ENCODE measurements at places on chromosomes 4 and X.

DNA sequence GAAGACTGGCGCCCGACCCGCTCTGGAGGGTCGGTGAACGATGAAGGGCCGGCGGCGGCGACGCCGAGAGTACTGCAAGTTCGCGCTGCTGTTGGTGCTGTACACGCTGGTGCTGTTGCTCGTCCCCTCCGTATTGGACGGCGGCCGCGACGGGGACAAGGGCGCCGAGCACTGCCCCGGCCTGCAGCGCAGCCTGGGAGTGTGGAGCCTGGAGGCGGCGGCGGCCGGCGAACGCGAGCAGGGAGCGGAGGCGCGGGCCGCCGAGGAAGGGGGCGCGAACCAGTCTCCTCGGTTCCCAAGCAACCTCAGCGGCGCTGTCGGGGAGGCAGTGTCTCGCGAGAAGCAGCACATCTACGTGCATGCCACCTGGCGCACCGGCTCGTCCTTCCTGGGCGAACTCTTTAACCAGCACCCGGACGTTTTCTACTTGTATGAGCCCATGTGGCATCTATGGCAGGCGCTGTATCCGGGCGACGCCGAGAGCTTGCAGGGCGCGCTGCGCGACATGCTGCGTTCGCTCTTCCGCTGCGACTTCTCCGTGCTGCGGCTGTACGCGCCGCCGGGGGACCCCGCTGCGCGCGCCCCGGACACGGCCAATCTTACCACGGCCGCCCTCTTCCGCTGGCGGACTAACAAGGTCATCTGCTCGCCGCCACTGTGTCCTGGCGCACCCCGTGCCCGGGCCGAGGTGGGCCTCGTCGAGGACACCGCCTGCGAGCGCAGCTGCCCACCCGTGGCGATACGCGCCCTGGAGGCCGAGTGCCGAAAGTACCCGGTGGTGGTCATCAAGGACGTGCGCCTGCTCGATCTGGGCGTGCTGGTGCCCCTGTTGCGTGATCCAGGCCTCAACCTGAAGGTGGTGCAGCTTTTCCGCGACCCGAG lies 568 bp downstream of the CHST7 start:
- peak; percentile 88 for DNase-seq

- DNase-seq, result no peak
These were observed 1.9 kb upstream of the PIM2 start for GRCh38 chrX:48920718-48921104.

DNA sequence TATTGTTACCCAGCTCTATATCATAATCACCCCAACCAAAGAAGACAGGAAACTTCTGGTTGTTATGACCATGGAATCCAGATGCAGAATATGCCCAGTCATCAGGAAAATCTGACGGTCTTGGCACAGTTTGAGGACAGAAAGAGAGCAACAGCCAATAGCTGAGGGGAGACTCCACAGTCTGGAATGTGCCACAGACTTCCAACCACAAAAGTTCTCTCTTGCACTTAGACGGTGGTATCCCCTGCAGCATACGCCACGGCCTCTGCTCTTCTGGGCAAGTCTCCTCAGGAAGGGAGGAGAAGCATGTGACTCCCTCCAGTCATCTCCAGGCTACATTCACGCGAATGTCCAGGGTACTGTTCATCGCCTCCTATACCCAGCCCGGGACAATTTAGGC lies 18.4 kb downstream of the ZNF827 start:
- no peak for DNase-seq

GRCh38 chr4:141021397-141022110 lies 111.7 kb downstream of the RNF150 start:
- no peak for DNase-seq

DNA sequence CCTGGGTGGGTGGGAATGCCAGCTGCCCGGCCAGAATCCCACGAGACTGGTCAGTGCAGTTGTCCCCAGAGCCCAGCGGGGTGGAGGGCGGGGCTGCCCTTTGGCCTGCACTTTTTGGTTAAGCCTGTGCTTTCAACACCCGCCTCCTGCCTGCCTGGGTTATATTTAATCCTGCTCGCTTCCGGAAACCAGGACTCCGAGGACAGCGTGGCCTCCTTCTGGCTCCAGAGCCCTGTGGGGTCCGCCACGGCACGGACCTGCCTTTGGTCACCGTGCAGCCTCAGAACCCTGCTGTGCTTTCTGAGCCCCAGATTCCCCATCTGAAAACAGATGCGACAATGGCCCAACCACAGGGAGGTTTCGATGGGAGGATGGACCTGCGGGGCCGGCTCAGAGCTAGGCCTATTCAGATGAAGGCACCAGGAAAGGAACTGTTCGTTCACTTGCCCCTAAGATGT lies 29.4 kb upstream of the KIAA0232 start:
- DNase-seq, result no peak

GRCh38 chrX:35890699-35891098 lies 28.8 kb upstream of the CFAP47 start:
- DNase-seq, result peak; percentile 90

DNA sequence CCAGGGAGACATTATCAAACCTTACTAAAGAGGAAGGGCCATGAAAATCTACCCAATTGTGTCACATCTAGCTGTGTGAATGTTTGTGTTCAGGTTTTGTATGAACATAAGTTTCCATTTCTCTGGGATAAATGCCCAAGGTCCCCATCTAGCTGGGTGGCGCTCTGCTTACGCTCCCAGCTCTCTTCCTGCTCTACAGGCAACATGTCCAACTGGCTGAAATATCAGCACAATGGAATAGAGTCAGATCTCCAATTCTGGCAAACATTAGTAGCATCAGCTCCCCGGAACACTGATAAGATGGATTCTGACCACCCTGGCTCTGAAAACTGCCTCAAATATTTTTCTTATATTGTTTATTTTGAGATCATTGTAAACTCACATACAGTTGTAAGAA lies 74.8 kb downstream of the IRF2 start:
- DNase-seq, result no peak

DNA sequence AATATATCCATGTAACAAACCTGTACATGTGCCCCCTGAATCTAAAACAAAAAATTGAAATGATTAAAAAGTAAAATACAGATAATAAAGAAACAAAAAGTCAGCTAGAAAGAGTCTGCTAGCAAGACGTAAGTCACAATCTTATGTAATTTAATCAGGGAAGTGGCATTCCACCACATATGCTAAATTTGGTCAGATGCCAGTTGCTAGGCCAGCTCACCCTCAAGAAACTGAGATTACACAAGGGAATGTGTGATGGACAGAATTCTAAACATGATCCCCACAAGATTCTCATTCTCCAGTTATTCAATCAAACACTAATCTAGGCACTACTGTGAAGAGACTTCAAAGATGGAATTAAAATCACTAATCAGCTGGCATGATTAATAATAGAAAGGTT lies 689.3 kb downstream of the CENPC start:
- no peak for DNase-seq

GRCh38 chr4:13903061-13903460 lies 275.5 kb upstream of the BOD1L1 start:
- DNase-seq, result no peak

GRCh38 chr4:47972181-47972580 lies 44.3 kb downstream of the CNGA1 start:
- DNase-seq, result no peak

DNA sequence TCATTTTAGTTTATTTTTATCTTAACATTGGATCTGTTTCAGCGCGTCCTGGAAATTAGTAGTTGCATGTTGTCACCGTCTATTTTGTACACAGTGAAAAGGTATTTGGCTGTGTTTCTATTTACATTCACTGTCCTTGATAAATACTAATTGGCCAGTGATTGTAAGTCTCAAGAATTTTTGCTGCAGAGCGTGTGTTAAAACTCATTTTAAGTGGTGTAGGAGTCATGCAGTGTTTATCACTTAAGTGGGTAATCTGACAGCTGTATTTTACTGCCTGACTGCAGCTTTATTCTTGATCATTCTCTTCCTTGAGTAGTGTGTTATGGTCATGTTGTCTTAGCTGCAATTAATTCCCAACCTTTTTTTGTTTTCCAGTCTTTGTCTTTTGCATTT lies 9.8 kb downstream of the GUCY1A1 start:
- peak; percentile 36 for DNase-seq

GRCh38 chr4:118732591-118733330 lies 47.6 kb downstream of the METTL14 start:
- DNase-seq, result no peak

GRCh38 chr4:3656416-3657356 lies 109.5 kb upstream of the ADRA2C start:
- DNase-seq, result peak; percentile 69

- peak; percentile 58 for DNase-seq
These were observed 29.4 kb downstream of the C4orf51 start for GRCh38 chr4:145709336-145709735.

- no peak for DNase-seq
These were observed 379.9 kb downstream of the ADAM29 start for GRCh38 chr4:175297965-175298565.

- DNase-seq, result peak; percentile 0
These were observed 48.5 kb downstream of the SNCA start for GRCh38 chr4:89788206-89789072.

DNA sequence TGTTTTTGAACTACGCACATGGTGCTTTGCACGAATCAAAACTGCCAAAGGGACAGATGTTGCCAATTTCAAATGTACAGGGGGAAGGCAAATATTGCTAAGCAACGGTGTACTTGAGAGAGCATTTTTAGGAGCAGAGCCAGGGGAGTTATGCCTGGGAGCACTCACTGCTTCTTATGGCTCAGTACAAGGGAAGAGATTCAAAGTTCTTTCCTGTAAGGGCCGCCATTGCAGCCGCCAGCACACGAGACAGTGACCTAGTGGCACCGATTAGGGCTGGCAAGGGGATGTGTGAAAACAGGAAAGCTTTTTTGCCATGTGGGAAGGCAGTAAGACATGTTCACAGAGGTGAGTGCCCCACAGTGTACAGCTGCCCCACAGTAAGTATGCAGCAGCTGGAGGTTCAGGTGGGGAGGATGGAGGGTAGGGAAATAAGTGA lies 133.8 kb downstream of the AFF1 start:
- DNase-seq, result peak; percentile 90

DNA sequence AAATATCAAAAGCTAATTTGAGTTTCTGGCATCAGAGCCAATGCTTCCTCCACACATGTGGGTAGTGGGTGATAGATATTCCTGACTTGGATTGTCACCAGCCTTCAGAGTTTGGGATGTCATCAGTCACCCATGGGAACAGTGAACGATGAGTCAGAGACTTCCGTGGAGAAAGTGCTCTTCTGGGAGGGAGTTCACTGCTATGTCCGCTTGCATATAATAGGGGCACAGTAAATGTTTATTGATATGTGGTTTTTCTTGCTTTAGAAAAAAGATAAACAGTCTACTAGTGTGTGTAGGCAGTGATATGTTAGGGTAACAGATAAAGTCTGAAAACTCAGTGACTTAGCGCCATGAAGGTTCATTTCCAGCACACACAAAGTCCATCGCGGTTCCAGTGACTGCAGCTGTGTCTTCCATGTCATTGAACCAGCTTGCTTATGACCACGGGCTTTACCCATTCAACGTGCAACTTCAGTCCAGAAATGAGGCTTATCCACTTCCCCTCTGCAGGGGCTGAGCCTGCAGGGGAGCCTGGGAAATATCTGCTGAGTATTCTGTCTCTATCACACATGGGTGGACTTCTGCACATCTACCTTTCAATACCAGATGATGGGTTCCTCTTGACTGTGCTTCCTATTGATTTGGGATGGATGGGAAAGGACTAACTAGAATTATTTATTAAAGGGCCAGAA lies 87.7 kb upstream of the WWC2 start:
- DNase-seq, result no peak

GRCh38 chr4:126697748-126698147 lies 935.0 kb upstream of the INTU start:
- no peak for DNase-seq

DNA sequence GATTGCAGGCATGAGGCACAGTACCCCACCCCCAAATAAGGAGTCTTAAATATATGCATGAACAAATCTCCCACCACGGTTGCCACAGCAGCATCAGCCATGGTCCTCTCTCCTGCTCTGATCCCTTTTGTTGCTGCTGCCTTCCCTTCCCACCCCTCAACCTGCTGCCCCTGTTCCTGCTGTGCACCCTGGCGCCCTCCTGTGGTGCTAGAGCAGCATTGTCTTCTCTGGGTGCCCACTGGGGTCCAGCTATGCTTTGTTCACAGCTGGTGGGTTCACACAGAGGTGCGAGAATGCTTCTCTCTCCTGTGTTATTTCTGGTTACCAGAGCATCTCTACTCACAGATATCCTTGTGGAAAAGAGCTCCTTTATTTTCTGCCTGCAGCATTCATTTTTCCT lies 116.2 kb downstream of the GATB start:
- peak; percentile 4 for DNase-seq

- no peak for DNase-seq
These were observed 110.4 kb downstream of the SCD5 start for GRCh38 chr4:82688091-82688795.

Data from NCI-H1417 (cell line).